ENCODE measurements at places on chromosomes 6 and 20. TPM values are rescaled to one million over a fixed set of nuclear protein-coding genes. Genes with fewer than 3 reads are reported as not detected.

DNA sequence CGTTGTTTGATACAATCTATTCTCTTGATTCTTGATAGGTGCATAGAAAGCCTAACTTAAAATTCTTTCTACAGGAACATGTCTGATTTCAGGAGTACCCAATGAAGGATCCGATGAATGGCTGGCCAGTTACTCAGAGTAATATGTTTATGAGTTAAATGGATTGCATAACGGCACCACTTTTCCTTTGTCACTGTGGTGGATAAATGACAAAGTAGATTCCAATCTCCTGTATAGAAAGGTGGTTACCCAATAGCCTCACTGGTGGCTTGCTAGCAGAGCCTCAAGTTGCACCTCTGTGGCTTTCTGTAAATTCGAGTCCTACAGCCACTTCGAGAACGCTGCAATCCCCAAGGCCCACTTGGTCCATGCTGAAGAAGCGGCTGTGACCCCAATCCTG lies 28.4 kb downstream of the LHFPL5 start:
- no peak for DNase-seq

GRCh38 chr6:43013097-43013842 lies 476 bp downstream of the MEA1 start:
- no peak for DNase-seq

DNA sequence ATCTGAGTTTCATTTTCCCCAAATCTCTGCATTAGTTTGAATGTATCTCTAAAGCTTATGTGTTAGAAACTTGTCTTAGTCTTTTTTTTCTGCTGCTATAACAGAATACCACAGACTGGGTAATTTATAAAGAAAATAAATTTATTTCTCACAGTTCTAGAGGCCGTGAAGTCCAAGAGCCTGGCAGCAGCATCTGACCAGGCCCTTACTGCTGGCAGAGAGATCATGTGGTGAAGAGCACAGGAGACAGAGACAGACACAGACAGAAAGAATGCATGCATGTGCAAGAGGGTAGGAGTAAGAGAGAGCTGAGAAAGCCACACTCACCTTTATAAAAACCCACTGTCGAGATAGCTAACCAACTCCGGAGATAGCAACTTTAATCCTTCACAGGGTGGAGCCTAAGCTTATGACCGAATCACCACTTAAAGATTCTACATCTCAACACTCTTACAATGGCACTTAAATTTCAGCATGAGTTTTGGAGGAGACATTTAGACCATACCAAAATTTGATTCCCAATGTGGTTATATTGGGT lies 412.7 kb upstream of the SOX4 start:
- DNase-seq: no peak

- no peak for DNase-seq
Measured at GRCh38 chr6:127173156-127173940, 54.9 kb downstream of the RSPO3 start.

DNA sequence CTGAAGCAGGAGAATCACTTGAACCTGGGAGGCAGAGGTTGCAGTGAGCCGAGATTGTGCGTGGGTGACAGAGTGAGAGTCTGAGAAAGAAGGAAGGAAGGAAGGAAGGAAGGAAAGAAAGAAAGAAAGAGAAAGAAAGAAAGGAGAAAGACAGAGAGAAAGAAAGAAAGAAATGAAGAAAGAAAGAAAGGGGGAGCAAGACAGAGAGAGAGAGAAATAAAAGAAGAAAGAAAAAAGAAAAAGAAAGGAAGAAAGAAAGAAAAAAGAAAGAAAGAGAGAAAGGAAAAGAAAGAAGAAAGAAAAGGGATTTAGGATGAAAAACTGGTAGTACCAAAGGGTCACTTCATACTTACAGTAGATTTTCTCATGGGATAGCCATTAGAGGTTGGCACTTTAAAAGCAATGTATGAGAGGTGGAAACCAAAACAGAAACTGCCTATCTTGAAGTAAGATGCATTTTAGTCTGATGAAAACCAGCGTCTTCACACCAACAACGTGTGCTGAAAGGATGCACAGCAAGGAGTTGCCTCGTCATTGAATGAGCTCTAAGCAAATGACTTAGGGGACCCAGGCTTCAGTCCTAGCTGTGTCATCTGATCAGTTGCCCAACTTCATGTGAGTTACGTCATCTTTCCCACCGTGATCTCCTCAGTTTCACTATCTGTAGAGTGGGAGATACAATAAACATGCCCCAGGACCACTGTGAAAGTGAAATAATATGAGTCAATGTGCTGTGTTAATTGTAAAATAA lies 133.9 kb upstream of the NEDD9 start:
- DNase-seq: no peak

- DNase-seq: no peak
Measured at GRCh38 chr6:56593801-56594318, 48.8 kb downstream of the DST start.

- DNase-seq: no peak
Measured at GRCh38 chr20:3661060-3661813, 2.0 kb downstream of the GFRA4 start.

- no peak for DNase-seq
Measured at GRCh38 chr6:33390767-33391277, 801 bp upstream of the KIFC1 start.

DNA sequence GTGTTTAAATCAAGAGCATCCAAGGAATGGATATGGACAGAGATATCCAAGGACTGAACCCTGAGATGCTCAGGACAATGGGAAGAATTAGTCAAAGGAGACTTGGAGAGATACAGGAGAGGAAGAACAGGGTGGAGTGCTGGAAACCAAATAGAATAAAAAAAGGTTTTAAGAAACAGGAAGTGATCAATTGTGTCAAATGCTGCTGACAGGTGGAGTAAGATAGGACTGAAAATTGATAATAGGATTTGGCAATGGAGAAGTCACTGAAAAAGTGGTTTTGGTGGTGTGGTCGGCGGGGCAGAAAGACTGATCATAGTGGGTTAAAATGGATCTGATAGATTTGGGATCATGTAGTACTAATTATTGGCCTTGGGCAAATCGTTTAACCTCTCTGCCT lies 37.9 kb upstream of the PNRC1 start:
- DNase-seq: no peak

GRCh38 chr6:45780523-45780922 lies 235.1 kb downstream of the CLIC5 start:
- no peak for DNase-seq

DNA sequence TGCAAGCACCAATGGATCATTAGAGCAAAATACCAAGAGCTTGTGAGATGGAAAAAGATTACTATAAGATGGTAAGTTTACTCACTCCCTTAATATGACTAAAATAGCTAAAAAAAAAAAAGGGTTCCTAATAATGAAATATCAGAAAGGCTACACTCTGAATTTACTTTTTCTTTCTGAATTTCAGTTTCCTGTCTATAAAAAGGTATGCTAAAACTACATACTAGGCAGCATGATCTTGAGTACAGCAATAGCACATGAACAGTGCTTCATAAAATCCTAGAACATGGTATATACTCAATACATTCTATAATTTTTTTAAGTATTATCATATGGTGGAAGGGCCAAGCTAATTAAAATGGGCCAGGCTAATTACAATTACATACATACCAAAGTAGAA lies 24.0 kb upstream of the FAM135A start:
- no peak for DNase-seq

PRDM1 gene
- 10.5 TPM for total RNA-seq

LIME1 gene
- total RNA-seq: 7.4 TPM

NFKBIE gene
- total RNA-seq: 10.9 TPM

TFEB gene
- total RNA-seq: 32.1 TPM

Measured in aorta (tissue), 5 donors.